ENCODE measurements at places on chromosomes 1 and 21.

DNA sequence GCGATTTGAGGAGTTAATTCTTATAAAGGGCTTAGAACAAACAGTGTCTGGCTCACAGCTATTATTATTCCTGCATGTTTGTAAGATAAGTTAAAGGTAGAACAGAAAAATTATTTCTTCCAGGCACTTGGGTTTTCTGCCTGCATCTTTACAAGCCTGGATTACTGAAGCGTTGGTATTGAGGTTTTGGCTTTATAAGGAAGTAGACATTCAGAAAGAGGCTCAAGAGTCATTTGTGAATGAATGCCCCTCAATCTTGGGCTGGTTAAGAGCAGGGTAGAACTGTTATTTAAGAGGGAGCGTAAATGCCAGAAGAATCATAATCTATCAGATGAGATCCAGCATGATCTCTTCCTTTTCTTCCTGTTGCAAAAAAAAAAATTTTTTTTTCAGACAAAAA is 77.3 kb upstream of the ARID1A start:
- DNase-seq = no peak

DNA sequence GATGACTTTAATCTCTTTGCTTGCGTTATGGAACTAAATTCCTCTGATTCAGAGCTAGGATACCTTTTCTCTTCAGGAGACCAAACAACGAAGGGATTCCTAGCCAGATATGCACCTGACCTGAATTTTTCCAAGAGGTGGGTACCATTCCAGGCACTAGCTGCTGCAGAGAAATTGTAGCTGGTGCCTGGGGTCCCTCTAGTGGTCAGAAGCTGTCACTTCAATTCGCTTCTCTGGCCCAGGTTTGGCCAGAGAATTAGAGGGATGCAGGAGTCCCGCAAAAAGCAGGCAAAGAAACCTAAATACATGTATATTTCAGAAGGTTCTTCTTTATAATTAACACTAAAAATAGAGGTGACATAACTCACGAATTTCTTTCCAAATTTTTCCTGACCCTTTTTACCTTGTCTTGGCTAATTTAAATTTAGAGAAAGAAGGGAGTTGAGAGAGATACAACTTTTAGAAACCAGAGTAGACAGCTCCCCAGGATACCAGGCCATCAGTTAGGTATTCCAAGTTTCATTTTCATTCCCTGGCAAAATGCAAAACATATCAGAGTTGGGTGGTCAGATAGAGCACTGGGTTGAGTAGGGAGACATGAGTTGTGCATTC is 9.6 kb downstream of the ACKR1 start:
- DNase-seq = peak; percentile 41

DNA sequence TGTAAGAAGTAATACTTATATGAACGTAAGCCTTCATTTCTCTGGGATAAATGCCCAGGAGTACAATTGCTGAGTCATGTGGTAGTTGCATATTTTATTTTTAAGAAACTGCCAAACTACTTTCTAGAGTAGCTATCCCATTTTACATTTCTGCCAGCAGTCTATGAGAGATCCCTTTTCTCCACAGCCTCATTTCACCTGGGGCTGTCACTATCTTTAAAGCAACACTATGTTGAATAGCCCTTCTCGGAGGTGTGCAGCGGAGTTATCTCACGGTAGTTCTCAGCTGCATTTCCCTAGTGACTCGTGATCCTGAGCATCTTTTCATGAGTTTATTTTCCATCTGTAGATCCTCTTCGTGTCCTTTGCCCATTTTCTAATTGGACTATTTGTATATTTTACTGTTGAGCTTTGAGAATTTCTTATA is 93.4 kb downstream of the ADARB1 start:
- DNase-seq = no peak

DNA sequence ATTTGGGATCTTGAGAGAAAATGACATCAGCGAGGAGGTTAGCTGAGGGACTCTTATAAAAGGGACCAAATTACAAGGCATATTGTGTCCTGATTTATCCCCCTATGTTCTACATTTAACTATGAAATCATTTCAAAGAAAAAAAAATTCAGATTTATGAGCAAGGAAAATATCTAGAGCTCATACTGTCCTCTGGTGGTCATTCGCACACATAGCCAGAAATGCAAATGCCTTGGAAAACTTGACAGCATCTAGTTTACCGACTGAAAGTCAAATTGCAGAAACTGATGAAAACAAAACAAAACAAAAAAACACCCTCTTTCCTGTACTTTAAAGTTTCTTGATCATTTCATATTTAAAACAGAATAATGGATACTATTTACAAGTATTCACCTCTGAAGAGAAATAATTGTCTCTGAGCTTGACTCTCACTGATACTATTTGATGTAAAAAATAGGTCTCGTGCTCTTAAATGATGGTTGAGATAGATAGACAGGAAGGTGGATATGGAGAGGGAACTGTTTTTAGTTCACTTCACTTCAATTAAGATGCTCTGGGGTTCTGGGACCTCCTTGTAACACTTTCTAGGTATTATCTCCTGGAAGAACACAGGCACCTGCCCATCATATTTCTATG is 253.8 kb downstream of the PCP4 start:
- DNase-seq = no peak

All from CD4-positive, alpha-beta T cell treated with Interleukin-4 for 4 hours (primary cell).